ENCODE measurements at places on chromosomes 12 and 14. TPM values are rescaled to one million over a fixed set of nuclear protein-coding genes. Genes with fewer than 3 reads are reported as not detected.

NCOR2 gene
- total RNA-seq: 188 TPM

TOMM20L gene
- not detected for total RNA-seq

SPTSSA gene
- 28.6 TPM for total RNA-seq

KLRK1 gene
- total RNA-seq: 1.2 TPM

DCN gene
- 932 TPM for total RNA-seq

NID2 gene
- total RNA-seq: 111 TPM

RILPL1 gene
- 10.7 TPM for total RNA-seq

SLC38A4 gene
- 0.88 TPM for total RNA-seq

MTERF2 gene
- 71.7 TPM for total RNA-seq

IL31 gene
- total RNA-seq: not detected

ACOT4 gene
- 0.44 TPM for total RNA-seq

ANKS1B gene
- total RNA-seq: 83.8 TPM

ACSS3 gene
- total RNA-seq: 21.3 TPM

TAS2R10 gene
- 5.8 TPM for total RNA-seq

MUCL1 gene
- total RNA-seq: not detected

TPPP2 gene
- not detected for total RNA-seq

NEUROD4 gene
- total RNA-seq: 367 TPM

SYNDIG1L gene
- total RNA-seq: 0.60 TPM

STAC3 gene
- 55.6 TPM for total RNA-seq

SLC17A8 gene
- 3.6 TPM for total RNA-seq

PTGER2 gene
- total RNA-seq: 7.5 TPM

VRK1 gene
- total RNA-seq: 40.1 TPM

TAS2R9 gene
- not detected for total RNA-seq

MIP gene
- 303 TPM for total RNA-seq

ADAM21 gene
- not detected for total RNA-seq

KRT77 gene
- 1.2 TPM for total RNA-seq

UNC79 gene
- 13.7 TPM for total RNA-seq

TCL1B gene
- total RNA-seq: not detected

GMFB gene
- total RNA-seq: 96.9 TPM

ABCD2 gene
- total RNA-seq: 5.6 TPM

OR10P1 gene
- total RNA-seq: not detected
